ENCODE measurements at places on chromosomes 2 and 18.

DNA sequence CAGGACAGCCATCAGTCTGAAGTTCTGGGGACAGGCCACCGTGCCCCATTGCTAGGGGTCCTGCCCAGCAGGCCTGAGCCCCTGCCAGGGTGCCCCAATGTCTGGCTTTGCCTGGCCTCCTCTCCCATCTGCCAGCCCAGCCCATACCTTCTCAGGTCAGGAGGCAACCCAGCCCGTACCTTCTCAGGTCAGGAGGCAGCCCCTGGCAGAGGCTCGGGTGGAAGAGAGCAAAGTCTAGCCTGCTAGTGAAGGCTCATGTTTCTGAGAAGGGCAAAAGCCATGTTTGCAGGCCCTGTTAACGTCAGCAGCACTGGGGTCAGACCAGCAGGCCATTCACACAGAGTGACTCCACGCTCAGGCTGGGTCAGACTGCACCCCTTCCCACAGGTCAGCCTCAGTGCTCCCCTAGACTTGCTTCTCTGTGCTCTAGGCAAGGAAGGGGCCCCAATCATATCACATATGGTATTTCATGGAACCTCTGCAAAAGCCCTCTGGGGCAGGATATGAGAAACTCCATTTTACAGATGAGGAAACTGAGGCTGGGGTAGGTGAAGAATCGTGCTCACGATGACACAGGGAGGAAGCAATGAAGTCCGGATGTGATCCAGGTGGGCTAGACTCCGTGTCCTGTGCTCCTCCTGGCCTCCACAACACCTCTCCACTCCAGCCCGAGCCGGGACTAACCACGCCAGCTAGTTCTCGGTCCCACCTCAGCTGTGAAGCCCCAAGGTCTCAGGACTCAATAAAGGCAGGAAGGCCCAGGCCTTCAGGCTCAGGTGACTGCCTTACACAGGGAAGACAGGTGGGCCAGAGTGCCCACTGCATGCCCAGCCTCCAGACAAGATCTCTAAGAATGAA is 9.5 kb downstream of the SDC1 start:
- no peak for DNase-seq

DNA sequence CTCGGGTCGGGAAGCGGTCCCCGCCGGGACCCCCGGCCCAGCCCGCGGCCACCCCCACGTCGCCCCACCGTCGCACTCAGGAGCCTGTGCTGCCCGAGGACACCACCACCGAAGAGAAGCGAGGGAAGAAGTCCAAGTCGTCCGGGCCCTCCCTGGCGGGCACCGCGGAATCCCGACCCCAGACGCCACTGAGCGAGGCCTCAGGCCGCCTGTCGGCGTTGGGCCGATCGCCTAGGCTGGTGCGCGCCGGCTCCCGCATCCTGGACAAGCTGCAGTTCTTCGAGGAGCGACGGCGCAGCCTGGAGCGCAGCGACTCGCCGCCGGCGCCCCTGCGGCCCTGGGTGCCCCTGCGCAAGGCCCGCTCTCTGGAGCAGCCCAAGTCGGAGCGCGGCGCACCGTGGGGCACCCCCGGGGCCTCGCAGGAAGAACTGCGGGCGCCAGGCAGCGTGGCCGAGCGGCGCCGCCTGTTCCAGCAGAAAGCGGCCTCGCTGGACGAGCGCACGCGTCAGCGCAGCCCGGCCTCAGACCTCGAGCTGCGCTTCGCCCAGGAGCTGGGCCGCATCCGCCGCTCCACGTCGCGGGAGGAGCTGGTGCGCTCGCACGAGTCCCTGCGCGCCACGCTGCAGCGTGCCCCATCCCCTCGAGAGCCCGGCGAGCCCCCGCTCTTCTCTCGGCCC is 13.6 kb downstream of the SPEG start:
- DNase-seq, result no peak

- DNase-seq, result no peak
Observed at GRCh38 chr18:13227910-13228309, 9.3 kb downstream of the LDLRAD4 start.

- no peak for DNase-seq
Observed at GRCh38 chr2:205857520-205858237, 175.4 kb downstream of the NRP2 start.

- no peak for DNase-seq
Observed at GRCh38 chr2:105183555-105184323, 57.8 kb upstream of the GPR45 start.

- DNase-seq, result no peak
Observed at GRCh38 chr2:223005496-223005895, 46.5 kb upstream of the KCNE4 start.

- DNase-seq, result no peak
Observed at GRCh38 chr18:39318462-39318861, 1752.9 kb upstream of the CELF4 start.

- DNase-seq, result no peak
Observed at GRCh38 chr18:56121669-56122068, 516.7 kb downstream of the TXNL1 start.

- DNase-seq, result no peak
Observed at GRCh38 chr2:156189584-156189983, 142.9 kb downstream of the NR4A2 start.

DNA sequence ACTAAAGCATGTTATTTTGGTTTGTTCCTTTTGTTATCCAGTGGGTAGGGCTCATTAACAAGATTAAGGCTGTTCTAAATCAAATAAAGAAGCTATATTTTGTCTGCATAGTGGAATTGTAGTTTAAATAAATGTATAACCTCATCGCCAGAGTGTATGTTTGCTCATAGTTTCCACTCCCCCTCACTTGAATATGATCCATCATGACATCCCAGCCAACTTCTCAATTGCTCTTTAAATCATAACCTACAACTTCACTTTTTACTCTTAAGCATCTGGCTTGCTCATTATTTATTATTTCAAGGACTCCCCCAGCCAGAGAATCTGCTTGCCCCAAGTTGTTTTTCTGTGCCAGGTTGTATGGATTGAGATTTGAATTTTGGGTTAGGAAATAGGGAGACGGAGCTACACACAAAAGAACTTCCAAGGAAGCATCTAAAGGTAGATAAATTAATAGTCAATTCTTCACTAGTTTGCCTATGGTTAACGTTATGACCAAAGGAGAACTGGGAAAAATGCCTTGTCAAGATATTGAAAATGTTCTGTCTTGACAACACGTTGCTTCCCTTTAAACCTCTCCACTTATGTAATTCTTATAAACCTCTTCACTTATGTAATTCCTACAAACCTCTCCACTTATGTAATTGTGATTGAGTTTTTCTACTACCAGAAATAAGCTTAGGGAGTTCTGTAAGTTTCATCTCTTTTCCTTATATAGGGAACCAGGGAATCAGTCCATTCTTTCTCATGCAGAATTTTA is 55.4 kb upstream of the UPP2 start:
- DNase-seq, result no peak

DNA sequence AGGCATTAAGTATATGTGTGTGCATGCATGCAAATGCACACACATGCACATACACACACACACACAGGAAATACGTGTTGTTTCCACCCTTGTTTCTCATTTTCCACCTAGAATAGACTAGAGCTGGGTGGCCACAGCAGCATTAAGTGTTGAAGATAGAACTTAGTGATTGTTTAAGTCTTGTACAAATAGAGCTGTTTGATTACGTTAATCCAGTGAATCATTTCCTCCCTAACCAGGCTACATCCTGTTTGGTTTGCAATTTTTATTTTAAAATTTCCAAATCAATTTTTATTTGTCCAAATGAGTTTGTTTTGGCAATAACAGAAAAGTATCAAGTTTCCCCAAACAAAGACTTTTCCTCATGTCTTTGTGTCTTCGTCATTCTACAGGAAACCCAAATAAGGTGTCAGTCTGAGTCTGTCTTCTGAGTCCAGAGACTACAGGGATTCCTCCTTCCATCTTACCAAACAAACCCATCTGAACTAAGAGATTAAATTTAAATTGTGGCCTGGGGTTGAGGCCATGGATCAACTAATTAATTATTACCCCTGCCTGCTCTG is 74.6 kb upstream of the GALNT5 start:
- DNase-seq, result peak; percentile 87

DNA sequence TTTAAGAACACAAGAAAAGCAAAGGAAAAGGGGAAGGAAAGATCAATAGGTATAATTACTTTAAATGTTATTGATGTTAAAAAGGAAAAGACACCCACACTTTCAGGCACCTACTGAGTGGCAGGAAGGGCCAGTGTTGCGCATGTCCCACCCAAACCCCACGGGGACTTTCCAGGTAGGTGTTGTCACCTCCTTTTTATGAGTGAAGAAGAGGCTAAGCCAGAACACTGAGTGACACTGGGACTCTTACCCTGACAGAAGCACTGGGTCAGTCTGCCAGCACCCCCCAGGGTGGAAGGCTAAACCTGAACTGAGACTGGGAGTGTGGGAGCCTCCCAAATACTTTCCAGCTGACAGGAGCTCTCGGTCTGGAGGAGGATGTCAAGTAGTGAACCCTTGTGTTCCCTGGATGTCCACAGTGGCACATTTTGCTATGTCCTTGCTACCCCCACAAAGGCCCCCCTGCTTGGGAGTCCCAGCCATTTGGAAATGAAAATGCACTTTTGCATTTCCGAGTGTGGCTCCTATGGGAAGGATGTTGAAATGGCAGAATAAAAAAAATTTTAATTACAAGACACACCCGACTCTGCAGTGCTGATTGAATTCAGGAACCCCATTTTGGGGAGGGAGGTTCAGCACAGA is 90.9 kb upstream of the SMAD2 start:
- no peak for DNase-seq

DNA sequence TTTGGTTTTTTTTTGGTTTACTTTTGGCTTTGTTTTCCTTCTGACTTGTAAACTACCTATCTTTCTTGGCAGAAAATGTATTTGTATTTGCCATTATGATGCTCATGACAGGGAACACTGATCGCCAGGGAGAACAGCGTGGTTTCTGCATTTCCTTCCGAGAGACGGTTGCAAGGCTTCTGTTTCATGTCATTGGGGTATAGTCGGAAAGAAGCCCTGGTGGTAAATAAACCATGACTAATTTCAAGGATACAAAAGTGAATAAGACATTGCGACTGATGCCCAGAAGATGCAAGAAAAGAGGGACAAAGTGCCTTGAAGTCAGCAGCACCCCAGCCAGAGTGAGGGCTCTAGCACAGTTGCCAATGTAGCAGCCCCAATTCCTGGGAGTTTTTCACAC is 4.2 kb upstream of the CAPN14 start:
- no peak for DNase-seq

GRCh38 chr2:175817221-175817620 is 184.8 kb downstream of the LNPK start:
- DNase-seq, result no peak

GRCh38 chr18:24534271-24534670 is 73.8 kb downstream of the HRH4 start:
- no peak for DNase-seq

DNA sequence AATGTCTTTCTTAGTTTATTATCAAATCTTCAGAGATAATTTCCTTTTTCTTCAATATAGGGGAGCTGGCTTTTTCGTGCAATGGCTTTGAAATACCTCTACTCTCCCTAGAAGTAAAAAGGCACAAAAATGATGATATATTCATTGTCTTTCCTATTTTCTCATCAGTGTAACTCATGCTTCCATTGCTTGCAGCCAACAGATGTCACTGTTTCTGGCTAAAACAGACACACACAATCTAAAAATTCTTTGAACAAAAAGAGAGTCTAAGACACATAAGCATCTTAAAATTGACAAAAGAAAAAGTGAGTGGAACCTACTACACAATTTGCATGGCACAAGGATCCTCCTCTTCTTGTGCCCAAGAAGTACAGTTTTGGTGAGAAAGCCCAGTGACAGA is 448.7 kb upstream of the VRK2 start:
- DNase-seq, result no peak

- DNase-seq, result no peak
Observed at GRCh38 chr18:58784601-58785137, 80.0 kb upstream of the ZNF532 start.

DNA sequence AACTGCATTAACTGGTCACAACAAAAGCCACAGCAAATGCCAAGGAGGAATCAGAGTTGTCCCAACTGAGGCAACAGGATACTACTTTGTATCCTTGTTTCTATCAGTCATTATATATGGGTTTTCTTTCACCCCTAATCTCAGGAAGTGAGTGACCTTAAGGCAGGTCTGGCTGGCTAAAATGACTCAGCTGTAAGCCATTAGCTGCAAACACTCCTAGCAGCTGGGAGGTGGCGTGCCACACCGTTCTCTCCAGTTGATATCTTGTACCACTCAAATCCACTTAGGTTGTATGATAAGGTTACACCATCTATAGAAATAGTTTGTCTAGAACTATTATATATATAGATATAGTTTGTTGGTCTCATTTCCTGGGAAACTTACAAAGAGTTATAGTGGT is 171.1 kb upstream of the MC4R start:
- no peak for DNase-seq

- peak; percentile 36 for DNase-seq
Observed at GRCh38 chr2:173436088-173436487, 81.4 kb downstream of the CDCA7 start.

DNA sequence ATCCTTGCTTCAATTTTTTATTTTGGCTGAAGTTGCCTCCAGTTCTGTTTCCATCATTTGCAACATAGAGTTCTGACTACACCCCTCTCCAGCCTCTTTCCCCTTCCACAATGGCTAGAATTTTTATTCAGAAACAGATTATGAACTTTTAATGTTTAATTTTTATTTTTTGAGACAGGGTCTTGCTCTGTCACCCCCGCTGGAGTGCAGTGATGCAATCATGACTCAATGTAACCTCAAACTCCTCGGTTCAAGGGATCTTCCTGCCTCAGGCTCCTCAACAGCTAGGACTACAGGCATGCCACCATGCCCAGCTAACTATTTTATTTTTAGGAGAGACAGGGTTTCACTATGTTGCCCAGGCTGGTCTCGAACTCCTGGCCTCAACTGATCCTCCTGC is 2.8 kb downstream of the NTSR2 start:
- no peak for DNase-seq

- DNase-seq, result no peak
Observed at GRCh38 chr18:25896956-25897355, 193.5 kb downstream of the SS18 start.

All from pulmonary artery endothelial cell (primary cell).